HCT116 (cell line): ENCODE measurements at places on chromosomes 3 and 15.

GRCh38 chr15:69313432-69314000 is 14.8 kb downstream of the PAQR5 start:
- no peak for DNase-seq

GRCh38 chr3:57572096-57572495 is 16.0 kb downstream of the PDE12 start:
- DNase-seq = no peak

DNA sequence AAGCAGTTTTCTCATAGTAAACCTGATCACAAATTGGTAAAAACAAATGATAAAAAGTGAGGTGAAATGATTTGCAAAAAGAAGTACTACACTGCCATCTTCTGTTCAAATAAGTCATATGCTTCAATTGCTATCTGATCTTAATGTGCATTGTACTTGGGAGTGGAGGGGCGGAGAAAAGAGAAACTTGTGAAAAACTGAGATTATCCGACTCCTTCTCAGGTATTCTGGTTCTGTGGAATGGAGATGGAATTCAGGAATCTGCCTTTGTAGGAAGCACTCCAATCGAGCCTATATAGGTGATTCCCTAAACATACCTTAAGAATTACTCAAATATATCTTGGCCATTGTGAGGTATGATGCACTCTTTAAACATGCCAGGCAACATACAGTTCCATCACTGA is 180.6 kb downstream of the CHL1 start:
- no peak for DNase-seq

DNA sequence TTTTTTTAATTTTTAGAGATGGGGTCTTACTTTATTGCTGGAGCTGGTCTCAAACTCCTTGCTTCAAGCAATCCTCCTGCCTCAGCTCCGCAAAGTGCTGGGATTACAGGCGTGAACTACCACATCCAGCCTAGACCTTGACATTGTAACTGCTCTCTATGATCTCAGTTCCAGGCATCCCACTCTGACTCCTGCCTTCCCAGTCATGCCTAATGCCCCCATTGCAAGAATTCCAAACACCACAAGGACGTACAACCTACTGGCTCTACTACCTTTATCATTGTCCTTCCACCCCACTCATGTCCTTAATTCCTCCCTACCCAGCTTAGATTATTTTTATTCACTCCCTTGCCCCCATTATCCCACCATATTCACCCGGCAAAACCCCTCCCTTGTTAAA is 21.6 kb downstream of the NKIRAS1 start:
- no peak for DNase-seq
